ENCODE measurements at places on chromosomes 6 and 20.

DNA sequence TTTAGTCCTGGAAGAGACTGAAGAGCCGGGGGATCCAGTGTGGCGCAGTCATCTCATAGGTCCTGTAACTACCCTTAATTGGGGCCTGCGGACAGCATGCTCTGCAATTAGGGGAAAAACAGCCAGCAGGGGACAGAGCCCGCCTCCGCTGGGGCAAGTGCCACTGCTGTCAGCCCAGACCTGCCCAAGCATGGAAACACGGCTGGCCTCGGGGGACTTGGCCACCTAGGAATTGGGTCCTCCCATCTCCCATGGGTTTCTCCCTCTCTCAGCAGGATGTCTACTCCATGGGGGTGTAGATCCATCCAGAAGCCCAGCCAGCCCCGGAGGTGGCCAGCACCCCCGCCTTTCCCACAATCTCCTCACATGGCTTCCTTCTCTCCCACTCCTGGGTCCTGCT lies 3.6 kb downstream of the GHRH start:
- no peak for DNase-seq

GRCh38 chr6:13203145-13203544 lies 125.2 kb downstream of the TBC1D7 start:
- DNase-seq = no peak

- DNase-seq = no peak
These were observed 553.8 kb upstream of the JAG1 start for GRCh38 chr20:11227602-11228001.

DNA sequence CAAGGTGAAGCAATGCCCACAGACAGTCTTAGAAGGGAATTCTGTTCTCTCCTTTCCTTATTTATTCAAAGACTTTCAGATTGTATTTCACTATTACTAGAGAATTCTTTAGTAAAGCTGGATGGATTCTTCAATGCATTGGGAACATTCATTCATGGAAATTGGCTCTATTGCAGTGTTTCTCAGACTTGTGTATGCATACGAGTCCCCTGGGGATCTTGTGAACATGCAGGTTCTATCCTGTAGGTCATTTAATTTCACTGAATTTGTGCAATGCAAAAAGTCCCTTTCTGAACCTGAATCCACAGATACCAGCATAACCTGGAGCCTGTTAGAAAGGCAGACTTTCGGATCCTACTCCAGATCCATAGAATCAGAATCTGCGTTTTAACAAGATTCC lies 160.9 kb upstream of the AHI1 start:
- no peak for DNase-seq

- no peak for DNase-seq
These were observed 390.8 kb downstream of the RNGTT start for GRCh38 chr6:88572449-88573139.

GRCh38 chr6:32140420-32141046 lies 10.4 kb upstream of the FKBPL start:
- no peak for DNase-seq

DNA sequence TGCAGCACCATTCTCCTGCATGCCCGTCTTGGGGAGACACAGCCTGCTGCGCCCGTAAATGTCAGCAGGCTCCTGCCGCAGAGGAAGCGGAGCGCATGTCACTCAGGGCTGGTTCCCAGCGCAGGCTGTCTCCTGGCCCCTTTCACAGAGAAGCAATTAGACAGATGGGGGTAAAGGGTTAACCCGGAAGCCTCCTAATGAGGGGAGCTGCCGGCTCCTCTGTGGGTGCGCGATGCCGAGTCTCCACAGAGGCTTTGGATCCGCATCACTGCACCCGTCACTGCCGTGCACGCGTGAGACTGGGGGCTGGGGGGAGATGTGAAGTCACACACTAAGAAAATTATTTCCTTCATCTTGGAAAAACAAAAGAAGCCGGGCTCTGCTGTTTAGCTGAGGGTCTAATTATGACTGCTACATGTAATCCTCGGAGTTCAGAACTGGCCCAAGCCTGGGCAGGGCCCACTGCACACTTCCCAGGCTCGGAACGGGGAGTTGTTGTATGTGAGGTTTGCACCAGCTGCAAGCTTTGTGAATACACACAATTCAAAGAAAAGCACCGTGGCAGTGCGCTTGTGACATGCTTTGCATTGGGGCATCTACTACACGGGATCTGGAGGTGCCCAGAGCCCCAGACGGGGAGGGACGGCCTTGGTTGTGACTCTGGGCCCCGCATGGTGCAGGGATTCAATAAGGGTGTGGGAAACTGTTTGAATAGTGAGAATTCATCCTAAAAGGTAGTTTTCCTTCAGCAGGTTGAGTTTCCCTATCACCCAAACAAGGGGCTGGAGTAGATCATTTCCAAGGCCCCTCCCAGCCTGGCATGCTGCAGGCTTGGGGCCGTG lies 331.6 kb downstream of the TAF4 start:
- DNase-seq = no peak

GRCh38 chr20:53316206-53316937 lies 277.3 kb downstream of the ZNF217 start:
- no peak for DNase-seq

DNA sequence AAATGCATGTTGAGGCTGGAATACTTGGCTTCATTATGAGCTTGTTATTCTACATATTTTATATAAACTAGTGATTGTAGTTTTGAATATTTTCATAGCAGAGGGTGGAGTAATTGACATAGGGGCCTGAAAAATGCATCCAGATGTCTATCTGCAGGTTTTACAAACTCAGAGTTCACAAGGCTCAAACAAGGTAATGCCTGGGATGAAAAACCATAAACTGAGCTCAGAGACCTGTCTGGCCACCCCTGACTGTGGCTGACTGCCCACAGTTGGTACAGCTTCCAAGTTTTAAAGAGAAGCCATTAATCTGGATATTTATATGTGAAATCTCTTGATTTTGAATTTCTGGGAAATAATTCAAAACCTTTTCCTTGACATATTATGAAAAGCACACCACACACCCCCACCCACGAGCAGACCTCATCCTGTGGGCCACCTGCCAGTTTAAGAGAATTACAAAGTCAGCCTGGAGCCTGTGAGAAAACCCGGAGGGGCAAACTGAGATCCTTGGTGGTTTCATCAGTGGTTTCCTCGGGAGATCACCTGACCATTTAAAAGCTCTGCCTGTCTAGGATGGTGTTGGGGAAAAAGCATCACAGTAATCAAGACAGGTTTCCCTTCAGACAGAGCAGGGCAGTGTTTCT lies 230.1 kb downstream of the SAMD5 start:
- DNase-seq = no peak

DNA sequence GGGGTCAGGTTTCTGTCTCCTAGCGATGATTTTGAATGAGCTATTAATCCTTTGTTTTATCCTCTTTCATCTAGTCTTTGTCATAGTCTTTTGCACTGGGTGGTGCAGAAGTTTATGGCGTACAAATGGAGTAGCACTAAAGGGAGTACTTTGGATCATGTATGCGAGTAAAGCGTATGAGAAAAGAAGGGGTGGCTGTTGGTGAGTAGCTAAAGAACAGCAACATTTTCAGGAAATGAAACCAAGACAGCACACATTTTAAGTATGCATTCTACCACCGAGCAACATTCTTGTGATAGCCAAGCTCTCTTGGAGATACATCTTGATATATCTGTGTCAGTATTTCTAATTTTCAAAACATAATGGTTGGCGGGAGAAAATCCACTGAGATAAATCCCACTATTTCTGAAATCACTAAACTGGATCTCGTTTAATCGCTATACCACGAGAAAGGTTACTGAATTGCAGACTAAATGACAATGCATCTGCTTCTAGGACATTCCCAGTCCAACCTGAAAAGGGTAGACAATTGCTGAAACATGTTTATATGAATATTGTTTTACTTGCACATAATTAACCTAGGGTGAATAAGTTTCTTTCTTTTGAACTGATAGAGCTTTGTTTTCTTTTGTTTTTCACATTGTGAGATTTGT lies 196.1 kb downstream of the TRIM27 start:
- no peak for DNase-seq

DNA sequence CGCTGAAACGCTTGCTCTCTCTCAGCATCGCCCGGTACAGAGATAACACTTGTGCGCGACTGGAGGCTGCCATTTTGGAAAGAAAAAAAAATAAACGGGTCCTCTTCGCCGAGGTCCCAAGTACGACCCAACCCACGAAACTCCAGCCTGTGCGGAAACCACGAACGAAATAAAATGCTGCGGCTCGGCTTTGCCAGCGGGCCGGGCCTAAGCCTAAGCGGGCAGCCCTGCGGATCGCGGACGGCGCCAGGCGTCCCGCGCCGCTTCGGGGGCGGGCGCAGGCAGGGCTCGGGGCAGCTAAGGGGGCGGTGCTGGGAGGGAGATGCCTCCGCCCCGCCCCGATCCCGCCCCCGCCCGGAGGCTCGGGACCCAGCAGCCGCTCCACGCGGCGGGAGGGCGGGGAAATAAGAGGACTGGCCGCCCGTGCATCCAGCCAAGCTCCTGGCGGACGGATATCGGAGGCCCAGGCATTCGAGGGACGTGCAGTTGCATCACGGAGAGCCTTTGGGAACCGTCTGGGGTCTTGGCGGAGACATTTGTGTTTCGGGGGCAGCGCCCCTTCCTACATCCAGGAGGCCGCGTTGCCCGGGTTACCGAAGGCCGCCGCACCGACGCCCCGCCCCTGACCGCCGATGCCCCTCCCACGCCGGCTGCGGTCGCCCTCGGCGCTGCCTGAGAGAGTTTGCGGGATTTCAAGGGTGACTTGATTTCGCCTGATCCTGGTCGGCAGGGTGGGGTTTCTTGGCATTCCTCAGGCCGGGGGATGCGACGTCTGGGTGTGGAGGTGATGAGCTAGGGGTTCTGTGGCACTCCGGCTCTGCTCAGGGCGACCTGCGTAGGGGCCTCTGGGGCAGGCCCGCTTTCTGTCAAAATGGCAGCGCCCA lies at the start of the genes FARS2 and LYRM4:
FARS2 (plus strand) TSS at position 853 of the 884 bp plus-strand sequence.
LYRM4 (minus strand) TSS at position 290 of the 884 bp plus-strand sequence; CDS start at position 73, 217 bp downstream.
- peak; percentile 78 for DNase-seq

DNA sequence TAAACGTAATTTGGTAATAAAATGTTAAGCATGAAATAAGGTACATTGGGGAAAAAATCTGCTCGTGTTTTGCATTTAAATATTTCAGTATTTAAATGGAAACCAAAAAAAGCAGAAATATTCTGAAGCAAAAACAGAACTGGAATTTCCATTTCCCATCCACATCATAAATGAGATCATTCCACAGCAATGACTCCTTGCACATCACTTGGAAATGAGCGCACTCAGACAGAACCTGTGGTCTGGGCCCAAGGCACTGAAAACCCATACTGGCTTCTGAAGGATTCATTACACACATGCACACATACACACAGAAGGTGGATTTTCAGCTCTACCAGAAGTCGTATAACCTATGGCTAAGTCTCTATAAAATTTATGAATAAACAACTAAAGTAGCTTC lies 174.8 kb downstream of the IBTK start:
- DNase-seq = no peak

GRCh38 chr6:101397199-101397598 lies 3.7 kb downstream of the GRIK2 start:
- DNase-seq = no peak

GRCh38 chr20:4782378-4782772 lies 60.7 kb downstream of the PRND start:
- DNase-seq = no peak

DNA sequence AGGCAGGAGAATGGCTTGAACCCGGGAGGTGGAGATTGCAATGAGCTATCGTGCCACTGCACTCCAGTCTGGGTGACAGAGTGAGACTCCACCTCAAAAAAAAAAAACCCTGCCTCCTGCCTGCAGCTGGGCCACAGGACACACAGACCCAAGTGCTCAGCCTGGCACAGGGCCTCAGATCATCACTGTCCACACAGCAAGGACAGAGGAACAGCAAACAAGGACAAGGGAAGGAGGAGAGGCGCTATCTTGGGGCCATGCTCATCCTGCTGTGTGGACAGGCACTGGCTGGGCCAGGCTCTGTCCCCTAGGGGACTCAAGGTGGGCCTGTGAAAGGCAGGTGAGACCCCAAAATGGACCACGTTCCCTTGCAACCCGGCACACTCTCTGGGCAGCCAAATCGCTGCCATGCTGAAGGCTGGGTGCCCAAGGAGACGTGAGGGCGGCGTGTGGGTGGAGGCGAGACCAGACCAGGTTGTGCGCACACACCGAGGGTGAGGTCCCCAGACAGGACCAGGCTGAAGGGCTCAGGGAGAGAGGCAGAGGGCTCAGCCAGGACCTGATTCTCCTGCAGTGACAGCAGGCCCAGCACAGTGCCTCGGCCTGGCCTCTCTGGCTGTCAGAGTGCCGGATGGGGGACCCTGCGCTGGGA lies 9.1 kb downstream of the UCKL1 start:
- DNase-seq = no peak

DNA sequence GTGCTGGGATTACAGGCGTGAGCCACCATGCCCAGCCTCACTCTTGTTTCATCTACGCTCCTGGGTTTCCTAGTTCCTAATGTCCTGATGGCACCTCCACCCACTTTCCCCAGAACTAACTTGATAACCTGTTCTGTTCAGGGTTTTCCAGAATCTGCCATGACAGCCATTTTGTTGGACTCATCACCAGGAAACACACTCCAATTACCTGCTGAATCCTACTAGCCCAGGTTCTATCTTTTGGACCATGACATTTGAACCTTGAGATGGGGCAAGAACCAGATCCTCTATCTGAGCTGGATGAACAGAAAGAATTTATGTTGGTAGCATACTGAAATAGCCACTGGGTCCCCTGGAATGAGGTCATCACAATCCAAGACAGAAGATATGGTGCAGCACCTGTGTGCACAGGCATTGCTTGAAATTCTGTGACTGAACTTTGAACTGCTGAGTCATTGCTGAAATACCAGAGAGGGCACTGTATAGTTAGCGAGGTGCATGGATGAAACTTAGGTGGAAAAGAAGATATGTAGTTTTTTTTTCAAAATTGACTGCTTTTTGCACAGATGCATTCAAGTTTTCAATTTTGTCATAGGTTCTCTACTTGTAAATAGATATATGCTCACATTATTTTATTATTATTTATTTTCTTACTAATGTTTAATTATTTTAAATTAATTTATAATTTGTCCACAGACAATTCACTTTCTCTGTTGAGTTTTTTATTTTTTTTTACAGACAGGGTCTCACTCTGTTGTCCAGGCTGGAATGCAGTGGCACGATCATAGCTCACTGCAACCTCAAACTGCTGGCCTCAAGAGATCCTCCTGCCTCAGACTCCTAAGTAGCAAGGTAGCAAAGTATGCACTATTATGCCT lies 42.8 kb upstream of the TASP1 start:
- no peak for DNase-seq

- DNase-seq = no peak
These were observed 171.9 kb upstream of the JARID2 start for GRCh38 chr6:15073883-15074465.
